SIG-M5 (cell line): ENCODE measurements at places on chromosomes 1 and 21.

DNA sequence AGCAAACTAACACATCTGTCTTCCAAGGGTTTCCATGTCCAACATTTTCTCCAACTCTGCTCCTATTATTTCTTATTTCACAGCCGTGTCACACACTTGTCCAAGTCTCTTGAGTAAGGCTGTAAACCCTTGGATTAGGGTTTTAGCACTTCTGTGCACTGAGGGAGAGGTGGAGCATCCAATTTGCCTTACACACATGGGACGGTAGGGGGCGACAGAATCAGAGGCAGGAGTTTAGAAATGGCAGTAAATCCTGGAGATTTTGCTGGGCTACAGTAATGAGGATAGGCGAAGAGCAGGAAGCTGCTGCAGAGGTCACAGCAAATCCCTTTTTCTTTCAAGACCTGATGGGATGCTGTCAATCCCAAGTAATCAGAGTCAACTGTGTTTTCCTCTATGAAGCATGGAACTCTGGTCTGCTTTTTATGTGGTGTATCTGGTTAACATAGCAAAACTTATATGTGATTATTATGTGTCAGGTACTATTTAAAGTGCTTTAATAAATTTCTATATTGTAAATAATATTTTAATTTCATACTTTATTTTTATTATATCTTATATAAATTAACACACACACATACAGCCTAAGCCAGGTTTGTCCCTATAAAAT lies 15.4 kb upstream of the LCE5A start:
- DNase-seq: no peak

- DNase-seq: no peak
Measured at GRCh38 chr1:209850342-209850979, 22.7 kb downstream of the UTP25 start.

DNA sequence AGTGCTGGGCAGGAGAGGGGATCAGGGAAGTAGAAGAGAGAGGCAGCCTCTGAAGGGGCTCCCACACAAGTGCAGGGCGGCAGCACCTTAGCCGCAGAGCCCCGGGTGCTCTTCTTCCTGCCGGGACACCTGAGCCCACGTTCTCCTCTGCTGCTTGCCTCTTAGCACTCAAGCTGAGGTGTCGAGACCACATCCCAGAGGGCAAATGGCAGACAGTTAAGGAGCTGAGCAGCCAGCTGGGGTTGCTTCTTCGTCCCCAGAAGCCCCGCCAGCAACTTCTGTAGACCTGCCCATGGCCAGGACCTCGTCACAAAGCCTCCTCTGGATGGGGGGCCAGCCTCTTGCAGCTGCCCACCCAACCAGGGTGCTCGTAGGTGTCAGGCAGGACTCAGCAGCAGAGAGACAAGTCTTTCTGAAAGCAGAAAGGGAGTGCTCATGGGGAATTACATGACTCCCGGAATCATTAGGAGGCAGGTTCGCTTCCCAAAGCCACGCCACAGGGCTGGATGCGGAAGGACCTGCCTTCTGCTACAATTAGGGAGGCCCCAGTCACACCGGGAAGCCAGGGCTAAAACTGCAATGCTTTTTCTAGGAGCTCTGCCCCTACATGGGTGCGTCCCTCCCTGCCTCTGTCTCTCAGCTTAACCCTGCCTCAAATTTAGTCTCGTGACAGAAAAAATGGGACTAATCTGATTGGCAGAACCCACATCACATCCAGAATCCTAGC lies 141.4 kb upstream of the RAB4A start:
- no peak for DNase-seq

DNA sequence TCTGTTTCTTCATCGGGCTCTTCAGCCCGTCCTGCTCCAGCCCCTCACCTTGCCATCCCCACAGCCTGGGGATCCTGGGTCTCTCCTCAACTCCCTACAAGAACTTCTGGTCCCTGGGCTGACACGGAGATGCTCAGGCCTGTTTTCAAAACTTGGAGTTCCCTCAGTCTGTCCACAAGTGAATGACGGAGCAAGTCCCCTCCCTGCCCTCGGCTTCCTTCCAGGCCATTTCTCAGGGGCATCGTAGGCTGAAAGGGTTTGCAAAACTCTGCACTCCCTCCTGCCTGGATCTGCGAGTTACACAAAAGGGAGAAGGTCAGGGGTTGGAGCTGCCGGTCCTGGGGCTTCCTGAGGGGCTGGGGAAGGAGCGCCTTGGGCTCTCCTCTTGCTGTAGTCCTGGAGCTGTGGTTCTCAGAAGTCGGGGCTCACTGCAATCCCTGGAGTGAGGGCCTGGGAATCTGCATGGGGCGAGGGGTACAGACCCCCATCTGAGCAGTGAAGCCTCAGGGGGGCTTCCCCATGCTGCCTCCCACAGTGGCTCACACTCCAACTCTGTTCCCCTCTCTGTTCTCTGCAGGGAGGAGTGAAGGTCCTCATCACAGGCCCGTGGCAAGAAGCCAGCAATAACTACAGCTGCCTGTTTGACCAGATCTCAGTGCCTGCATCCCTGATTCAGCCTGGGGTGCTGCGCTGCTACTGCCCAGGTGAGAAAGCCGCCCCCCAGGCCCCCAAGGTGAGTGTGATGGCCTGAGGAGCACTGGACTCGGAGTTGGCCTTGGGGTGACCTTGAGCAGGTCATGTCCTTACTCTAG lies 100.6 kb upstream of the VAMP3 start:
- DNase-seq: no peak

DNA sequence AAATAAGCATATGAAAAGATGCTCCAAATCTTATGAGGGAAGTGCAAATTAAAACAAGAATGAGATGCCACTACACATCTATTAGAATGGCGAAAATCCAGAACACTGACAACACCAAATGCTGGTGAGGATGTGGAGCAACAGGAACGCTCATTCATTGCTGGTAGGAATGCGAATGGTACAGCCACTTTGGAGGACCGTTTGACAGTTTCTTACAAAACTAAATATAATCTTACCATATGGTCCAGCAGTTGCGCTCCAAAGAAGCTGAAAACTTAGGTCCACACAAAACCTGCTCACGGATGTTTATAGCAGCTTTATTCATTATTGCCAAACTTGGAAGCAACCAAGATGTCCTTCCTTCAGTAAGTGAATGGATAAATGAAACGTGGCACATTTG lies 50.3 kb downstream of the POFUT2 start:
- no peak for DNase-seq

GRCh38 chr1:25110036-25110435 lies 122.3 kb downstream of the SYF2 start:
- no peak for DNase-seq

- DNase-seq: no peak
Measured at GRCh38 chr21:19256934-19257660, 853.5 kb upstream of the TMPRSS15 start.

- no peak for DNase-seq
Measured at GRCh38 chr1:57987523-57987922, 559.0 kb downstream of the OMA1 start.

DNA sequence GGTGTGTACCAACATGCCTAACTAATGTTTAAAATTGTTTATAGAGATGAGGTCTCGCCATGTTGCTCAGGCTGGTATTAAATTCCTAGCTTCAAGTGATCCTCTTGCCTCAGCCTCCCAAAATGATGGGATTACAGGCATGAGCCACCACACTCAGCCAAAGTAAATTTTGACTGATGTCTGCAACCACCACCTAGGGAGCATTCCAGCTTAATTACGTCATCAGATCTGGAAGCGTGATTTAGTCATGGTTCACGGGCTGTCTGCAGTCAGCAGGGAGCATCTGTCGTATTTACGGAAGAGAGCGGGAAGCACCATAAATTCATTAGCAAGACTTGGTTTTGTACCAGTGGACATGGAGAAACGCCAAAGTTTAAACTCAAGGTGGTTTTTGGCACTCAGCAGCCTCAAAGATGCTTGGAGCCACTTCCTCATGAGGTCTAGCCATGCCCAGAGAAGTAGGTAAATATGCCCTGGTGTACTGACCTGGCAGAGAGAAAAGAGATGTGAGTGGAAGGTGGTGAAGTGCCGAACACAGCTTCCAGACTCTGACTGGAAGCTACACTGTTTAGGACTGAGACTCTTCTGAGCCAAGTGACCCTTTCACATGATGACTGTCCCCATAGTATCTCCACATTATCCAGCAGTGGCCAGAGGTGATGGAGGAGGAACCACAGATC lies 60.8 kb upstream of the SLC35F3 start:
- no peak for DNase-seq

GRCh38 chr1:10196976-10197375 lies 13.4 kb upstream of the KIF1B start:
- DNase-seq: no peak

DNA sequence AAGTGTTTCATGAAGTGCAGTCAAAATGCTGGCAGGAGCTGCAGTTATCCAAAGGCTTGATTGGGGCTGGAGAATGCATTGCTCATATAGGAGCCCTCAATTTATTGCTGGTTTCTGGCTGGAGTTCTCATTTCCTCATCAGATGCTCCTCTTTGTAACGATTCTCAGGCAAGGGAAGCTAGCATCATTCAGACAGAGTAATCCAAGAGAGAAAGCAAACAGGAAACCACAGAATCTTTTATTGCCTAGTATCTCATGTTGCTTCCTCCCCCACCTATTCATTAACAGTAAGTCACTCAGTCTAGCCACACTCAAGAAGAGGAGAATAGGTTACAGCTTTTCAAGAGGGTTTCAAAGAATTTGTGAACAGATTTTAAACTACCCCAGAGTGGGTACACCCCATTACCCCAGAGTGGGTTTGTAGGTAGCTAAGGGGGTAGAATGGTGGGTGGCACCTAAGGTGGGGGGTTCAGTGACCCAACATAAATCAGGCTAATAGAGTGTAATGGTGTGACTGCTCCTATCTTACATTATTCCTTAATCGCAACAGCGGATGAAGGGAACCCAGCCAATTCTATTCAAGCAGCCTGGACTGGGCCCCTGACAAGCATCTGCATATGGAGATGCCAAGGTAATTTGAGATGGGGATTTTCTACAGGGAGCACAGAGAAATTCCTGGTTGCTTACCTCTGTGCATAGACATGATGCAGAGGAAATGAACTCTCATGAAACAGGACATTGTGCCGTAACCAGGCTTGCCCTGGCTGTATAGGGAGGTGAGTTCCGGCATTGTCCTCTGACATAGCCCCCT lies 67.1 kb downstream of the KCNJ15 start:
- DNase-seq: peak; percentile 53

DNA sequence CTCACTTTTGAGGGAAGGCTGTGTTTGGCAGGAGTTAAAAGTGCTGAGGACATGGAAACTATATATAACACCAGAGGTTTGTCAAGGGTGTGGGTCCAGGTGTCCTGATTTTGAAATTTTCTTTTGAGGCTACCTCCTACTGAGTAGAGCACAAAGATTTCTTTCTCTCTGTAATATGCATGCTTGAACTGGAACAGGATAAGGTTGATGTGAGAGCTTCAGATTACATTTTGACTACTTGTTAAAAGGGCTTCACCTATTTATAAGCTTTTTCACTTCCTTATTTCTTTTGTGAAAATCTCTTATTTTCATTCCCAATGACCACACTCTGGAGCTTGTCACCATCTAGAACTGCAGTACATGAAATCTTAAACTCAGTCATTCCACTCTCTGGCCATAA lies 59.8 kb upstream of the PLA2G4A start:
- DNase-seq: no peak

GRCh38 chr1:203189951-203190352 lies 3.4 kb upstream of the CHI3L1 start:
- no peak for DNase-seq

DNA sequence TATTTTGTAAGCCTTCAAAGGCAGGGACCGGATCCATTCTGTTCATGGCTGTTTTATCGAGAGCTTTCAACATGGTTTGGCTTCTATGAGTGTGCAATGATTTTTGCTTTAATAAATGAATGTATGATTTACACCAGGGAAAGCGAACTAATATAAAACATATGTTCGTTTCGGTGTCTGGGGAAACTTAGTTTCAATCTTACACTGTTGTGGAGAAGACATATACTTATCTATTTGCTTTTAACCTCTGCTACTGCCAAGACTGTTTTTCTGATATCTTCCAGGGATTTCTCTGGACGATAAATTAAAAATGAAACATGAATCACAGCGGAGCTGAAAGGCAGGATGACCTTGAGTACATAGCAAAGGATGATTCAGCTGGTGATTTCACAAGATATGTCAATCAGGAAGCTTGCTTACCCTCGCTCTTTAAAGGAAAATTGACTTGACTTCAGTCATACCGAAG lies 14.7 kb upstream of the CYYR1 start:
- DNase-seq: no peak

GRCh38 chr1:47663286-47663685 lies 225.4 kb downstream of the FOXD2 start:
- DNase-seq: no peak

DNA sequence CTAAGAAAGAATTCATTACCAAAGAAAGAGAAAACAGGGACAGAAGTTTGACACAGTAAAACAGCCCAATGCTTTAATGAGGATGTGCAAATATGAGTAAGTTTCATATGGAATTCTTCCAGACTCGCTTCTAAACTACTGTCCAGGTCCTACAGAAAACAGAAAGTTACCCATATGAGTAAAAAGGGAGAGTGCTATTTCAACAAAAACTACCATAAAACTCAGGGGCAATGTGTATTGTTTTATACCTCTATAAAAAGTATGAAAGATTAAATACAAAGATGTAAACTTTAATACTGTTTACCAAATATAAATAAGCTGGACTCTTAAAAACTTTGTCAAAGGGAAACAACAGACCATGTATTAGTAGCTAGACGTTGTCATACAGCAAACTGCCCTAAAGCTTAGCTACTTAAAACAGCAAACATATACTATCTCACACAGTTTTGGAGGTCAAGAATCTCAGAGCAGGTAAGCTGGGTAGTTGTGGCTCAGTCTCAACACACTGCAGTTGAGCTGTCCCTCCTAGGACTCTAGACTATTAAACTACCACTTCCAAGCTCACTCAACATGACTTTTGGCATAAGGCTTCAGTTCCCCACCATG lies 174.9 kb downstream of the COP1 start:
- no peak for DNase-seq

- DNase-seq: no peak
Measured at GRCh38 chr1:172499636-172500141, 33.3 kb upstream of the SUCO start.

DNA sequence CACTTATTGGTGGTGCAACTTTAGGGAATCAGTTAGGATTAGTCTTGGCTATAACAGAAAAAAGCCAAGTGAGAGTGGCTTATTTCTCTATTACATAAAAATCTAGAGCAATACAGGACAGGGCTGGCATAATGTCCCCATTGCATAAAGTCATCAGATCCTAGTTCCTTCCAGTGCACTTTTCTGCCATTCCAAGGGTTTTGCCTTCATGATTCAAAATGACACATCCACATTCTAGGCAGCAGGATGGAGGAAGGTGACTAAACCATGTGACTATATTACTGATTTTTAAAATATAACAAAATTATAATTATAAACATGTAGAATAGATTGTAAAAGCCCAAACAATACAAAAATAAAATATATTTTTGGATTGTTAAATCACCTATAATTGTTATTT lies 18.8 kb downstream of the JUN start:
- no peak for DNase-seq

GRCh38 chr1:212225871-212226302 lies 59.3 kb upstream of the PPP2R5A start:
- no peak for DNase-seq

- no peak for DNase-seq
Measured at GRCh38 chr1:58459911-58460310, 86.6 kb downstream of the OMA1 start.

- DNase-seq: no peak
Measured at GRCh38 chr1:113109908-113110554, 37.0 kb downstream of the LRIG2 start.

GRCh38 chr21:35050348-35051286 lies 1.5 kb upstream of the RUNX1 start:
- DNase-seq: no peak

GRCh38 chr1:210293171-210293607 lies 35.5 kb upstream of the HHAT start:
- DNase-seq: no peak

GRCh38 chr1:212291505-212292134 lies 6.4 kb downstream of the PPP2R5A start:
- no peak for DNase-seq

- DNase-seq: no peak
Measured at GRCh38 chr21:16797966-16798365, 714.9 kb upstream of the CXADR start.
